BJ (cell line): ENCODE measurements at places on chromosomes 3 and 15.

GRCh38 chr3:161323926-161324621 lies 47.2 kb downstream of the SPTSSB start:
- no peak for DNase-seq

DNA sequence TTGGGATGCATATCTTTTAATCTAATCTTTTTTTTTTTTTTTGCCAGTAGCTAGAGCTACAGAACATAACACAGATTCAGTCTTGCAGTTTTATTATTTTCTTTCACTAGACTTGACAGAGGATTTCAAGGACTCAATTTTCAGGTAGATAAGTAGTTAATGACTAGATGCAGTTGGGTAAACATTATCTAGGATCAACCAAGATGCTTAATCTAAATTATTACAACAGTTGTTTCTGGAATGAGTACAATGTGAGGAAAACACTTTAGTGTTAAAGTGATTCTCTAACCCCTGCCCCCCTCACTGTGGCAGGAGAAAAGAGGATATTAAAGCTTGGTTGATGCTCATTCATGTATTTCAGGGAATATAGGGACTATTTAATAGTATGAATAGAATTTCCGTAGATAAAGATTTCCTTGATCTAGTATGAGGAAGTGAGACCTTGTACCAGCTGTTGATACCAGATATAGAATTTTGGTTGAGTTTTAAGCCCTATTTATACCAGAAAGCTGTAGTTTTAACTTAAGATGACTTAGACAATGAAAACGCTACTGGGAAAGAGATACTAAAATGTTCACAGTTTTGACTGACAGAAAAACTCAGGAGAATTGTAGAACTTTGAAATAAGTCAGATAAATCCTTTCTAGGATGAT lies 389.0 kb upstream of the C2CD4B start:
- DNase-seq: no peak

DNA sequence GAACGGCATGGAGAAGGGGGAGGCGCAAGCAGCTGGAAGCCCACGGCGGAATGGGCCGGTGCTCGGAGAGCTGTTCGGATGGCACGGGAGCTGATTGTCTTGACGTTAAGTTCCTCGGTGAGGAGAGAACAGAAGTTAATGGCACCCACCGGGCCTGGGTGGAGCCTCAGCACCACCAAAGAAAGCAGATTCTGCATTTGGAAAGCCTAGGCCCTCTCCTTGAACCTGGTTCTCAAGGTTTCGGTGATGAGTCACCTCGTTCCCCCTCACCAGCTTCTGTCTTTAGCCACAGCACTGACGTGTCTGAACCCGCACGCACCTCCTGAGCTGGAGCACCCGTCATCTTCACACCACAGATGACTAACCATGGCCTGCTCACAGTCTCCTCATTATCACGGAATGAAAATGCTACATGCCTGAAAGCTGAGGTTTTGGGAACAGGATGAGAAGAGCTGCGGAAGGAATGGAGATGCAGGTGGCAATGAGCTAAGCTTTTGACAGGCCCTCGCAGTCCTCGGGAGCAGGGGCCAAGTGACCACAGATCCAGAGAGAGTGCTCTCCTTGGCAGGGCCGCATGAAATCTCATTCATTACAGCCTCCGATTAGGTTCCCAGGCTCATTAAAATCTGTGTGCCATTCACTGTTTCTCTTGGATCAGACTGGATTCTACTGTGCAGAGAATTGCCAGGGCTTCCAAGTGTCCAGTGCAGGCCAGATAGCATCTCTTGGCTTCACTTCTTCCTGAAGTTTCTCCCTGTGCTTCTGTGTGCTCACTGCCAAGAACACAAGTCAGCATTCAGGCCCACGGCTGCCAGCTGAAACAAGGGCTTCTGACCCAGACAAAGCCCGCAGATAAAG lies 96.3 kb upstream of the DLG1 start:
- DNase-seq: peak; percentile 82

DNA sequence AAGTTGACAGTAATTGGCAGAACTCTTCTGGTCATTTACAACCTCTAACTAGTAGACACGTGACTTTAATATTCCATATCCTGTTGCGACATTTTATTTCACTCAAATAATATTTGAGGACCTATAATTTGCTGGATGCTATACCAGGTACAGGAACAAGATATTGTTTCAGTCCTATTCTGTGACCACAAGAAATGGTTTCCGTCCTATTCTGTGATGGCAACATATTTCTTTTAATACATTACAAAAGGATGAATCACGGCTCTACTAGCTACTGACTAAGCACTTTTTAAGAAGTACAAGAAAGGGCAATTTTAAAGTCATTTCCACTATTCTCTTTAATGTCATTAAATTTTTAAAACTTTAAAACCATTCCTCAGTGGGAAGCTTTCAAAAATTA lies 400.2 kb downstream of the CNTN3 start:
- no peak for DNase-seq
